ENCODE measurements at places on chromosomes 12 and 14.

GRCh38 chr12:96994900-96995299, 87.8 kb downstream of the NEDD1 start:
- no peak for DNase-seq
- H3K27me3 ChIP-seq: no peaks in the 10 kb centered on the region
- no peaks in the 10 kb centered on the region for H3K36me3 ChIP-seq
- H3K4me3 ChIP-seq: no peak overlapping the region
- no peaks in the 10 kb centered on the region for H3K4me1 ChIP-seq

DNA sequence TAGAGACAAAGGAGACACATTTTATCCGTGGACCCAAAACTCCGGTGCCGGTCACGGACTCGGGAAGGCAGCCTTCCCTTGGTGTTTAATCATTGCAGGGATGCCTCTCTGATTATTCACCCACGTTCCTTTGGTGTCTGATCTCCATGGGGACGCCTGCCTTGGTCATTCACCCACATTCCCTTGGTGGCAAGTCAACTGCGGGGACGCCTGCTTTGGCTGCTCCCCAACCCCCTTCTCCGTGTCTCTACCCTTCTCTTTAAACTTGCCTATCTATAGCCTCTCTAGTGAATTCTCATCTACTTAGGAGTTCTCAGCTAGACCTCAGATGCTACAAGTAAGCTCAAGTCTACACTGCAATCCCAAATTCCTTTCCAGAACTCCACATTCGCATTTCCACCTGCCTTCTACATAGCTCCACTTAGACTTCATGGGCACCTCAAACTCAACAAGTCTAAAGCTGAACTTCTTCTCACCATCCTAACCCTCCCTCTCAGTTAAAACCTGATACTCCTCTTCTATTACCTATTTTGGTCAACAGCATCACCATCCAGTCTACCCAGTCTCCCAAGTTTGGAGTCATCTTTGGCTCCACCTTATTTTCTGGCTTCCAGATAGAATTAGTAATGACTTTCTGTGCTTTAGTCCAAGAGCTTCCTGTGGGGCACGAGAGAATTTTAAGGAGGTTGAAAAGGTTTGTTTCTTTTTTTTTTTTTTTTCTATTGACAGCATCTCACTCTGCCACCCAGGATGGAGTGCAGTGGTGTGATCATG, 14.4 kb downstream of the SPTLC2 start:
- DNase-seq: no peak
- no peaks in the 10 kb centered on the region for H3K27me3 ChIP-seq
- H3K4me3 ChIP-seq: no peak overlapping the region

DNA sequence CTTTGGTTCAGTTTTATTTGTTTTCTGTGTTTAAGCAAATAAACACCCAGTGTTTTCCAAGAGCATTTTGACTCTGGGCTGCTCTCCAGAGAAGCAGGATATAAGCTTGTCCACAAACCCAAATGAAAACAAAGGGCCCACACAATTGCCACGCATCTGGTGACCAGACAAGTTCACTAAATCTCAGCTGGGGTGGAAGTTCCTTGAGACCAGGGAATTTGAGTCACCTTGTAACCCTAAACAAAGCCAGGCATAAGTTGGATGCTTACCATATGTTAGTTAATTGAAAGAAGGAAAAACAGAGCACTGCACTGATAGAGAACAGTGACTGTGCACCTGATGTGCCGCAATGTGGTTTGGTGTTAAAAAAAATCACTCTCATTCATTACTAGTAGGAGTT, 1.6 kb upstream of the TXNRD1 start:
- DNase-seq: no peak
- H3K27me3 ChIP-seq: no peaks in the 10 kb centered on the region
- no peaks in the 10 kb centered on the region for H3K36me3 ChIP-seq
- no peak overlapping the region for H3K4me3 ChIP-seq
- H3K27ac ChIP-seq: no peak overlapping the region

- no peak for DNase-seq
- H3K4me3 ChIP-seq: no peak overlapping the region
- H3K27ac ChIP-seq: no peak overlapping the region
- H3K4me1 ChIP-seq: no peaks in the 10 kb centered on the region
- H3K27me3 ChIP-seq: no peaks in the 10 kb centered on the region
Observed at GRCh38 chr12:74488134-74488533, 49.5 kb upstream of the ATXN7L3B start.

GRCh38 chr12:4242595-4242994, 31.0 kb upstream of the CCND2 start:
- DNase-seq: no peak
- no peaks in the 10 kb centered on the region for H3K36me3 ChIP-seq
- H3K27ac ChIP-seq: no peak overlapping the region
- H3K27me3 ChIP-seq: peaks cover 39% of the 10 kb centered on the region

Measured in suprapubic skin (tissue), 4 donors.